GM19239 (cell line): ENCODE measurements at places on chromosomes 13 and 19.
A peak's percentile ranks its signal among the peaks of the same experiment; 100 is the strongest.

DNA sequence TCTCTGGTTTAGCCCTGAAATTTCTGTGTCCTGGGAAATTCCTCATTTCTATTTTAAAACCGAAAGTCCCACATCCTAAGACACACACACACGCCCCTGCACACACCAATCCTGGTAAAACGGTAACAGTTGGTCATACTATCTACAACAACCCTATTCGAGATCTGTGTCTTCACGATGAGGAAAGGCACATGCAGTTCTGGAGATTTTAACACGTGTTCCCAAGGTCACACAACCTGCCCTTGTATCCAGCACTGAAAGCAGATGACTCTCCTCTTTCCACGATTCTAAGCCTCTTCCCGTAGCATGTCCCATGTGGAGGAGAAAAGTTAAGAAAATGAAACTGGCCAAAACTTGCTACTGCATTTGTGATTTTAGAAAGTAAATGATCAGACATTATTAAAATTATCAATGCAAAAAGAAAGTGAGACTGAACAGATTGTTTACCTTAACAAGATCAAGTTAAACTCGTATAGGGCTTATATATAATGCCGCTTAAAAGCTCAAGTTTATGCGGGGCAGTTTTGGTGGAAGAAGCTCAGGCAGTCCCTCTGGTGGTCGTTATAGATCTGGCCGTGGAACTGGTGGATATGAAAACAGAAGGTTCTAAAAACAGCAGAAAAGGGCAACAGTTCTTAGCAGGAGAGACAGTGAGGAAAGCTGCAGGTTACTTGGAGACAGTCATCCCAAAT lies 32.7 kb downstream of the VSTM1 start:
- no peak for DNase-seq

DNA sequence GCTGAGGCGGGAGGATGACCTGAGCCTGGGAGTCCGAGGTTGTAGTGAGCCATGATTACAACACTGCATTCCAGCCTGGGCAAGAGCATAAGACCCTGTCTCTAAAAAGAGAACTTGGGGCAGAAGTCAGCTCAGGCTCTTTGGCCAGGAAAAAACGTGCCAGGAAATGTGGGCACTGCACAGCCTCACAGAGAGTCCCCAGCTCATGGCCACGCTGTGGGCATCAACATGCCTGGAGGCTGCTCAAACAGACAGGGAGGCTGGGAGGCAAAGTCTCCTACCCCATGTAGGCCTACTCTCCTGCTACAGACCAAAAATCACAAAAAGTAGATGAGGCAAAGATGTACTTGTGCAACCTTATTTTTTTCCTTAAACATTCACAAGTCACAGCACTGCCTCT lies 49.4 kb downstream of the PEPD start:
- no peak for DNase-seq

- no peak for DNase-seq
Measured at GRCh38 chr19:39156326-39157230, 31.0 kb downstream of the PAK4 start.

DNA sequence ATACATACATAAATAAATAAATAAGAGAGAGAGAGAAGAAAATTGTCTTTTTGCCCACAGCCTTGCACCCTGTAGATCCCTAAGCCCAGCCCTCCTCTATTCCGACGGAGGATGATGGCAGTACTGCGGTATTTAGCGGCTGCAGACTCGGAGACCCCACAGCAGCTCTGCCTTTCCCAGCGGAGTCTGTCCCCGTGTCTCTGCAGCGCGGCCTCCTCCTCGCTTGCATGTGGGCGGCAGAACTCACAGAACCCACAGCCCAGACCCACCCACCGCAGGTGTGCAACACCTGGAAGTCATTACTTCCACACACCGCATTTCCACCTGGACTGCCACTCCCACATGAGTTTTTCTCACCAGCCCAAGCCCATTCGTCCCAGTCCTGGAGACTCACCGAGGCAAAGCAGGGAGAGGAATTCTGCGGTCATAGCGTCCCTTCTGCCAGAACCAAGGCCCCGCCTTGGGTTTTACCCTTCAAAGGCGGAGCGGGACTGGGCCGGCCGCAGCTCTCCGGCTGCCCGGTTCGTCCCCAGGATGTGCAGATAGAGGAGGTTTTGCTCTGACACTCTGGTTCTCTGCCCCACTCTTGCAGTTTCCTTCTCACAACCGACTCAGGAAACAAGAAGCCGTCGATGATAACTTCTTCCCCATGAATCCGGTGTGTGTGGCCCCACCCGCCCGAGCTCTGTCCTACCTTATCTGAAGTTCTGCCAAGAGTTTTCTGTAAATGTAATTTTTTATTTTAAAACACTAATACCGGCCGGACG lies at the start of gene VSTM1:
TSS of gene VSTM1 (minus strand) at position 548 of the 767 bp plus-strand sequence. CDS start at position 428, 120 bp downstream.
- no peak for DNase-seq

GRCh38 chr19:4094761-4095487 lies 28.2 kb upstream of the ZBTB7A start:
- no peak for DNase-seq

- DNase-seq: no peak
Measured at GRCh38 chr13:34011552-34012085, 193.7 kb downstream of the RFC3 start.

DNA sequence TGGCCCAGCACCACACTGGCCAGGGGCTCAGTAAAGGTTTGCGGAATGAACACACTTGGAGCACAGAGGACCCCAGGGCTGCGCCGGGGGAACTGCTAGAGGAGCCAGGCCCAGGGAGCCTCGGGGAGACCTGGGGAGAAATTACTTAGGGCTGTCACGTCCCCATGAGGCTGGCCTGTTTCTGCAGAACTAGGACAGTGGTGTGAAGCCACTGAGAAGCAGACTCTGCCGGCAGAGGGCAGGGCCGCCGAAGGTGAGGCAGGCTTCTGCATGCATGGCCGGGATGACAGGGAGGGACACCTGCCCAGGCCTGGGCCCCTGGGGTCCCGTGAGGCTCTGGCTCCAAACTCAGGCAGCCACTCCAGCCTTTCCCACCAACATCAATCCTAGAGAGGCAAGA lies 26.4 kb downstream of the ELAVL1 start:
- DNase-seq: no peak

GRCh38 chr19:34733266-34733745 lies 737 bp upstream of the ZNF181 start:
- peak; percentile 14 for DNase-seq

- no peak for DNase-seq
Measured at GRCh38 chr13:32549788-32550187, 11.2 kb upstream of the N4BP2L2 start.

GRCh38 chr13:28505543-28506135 lies 10.7 kb upstream of the FLT1 start:
- DNase-seq: no peak

DNA sequence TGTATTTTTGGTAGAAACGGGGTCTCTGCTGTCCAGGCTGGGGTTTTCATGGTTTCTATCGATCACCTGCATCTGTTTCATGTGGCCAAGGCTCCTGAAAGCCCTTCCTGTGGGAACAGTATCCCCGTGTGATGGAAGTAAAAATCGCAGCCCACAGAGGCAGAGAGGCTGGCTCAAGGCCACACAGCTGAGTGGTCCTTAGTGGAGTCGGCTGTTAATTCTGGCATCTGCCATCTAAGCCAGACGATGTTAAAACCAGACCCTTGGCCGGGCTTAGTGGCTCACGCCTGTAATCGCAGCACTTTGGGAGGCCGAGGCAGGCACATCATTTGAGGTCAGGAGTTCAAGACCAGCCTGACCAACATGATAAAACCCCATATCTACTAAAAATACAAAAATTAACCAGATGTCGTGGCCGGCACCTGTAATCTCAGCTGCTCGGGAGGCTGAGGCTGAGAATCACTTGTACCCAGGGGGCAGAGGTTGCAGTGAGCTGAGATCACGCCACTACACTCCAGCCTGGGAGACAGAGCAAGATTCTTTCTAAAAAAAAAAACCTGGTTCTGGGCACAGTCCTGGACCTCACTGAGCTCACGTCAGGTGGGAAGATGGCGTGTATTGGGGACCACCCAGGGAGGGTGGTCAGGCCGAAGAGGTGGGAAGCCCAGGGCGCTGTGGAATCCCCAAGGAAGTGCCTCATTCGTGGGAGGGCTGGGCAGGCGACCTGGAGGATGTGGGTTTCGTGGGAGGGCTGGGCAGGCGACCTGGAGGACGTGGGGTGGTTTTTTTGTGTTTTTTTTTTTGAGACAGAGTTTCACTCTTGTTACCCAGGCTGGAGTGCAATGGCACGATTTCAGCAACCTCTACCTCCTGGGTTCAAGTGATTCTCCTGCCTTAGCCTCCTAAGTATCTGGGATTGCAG lies 18.5 kb upstream of the MISP start:
- DNase-seq: no peak

DNA sequence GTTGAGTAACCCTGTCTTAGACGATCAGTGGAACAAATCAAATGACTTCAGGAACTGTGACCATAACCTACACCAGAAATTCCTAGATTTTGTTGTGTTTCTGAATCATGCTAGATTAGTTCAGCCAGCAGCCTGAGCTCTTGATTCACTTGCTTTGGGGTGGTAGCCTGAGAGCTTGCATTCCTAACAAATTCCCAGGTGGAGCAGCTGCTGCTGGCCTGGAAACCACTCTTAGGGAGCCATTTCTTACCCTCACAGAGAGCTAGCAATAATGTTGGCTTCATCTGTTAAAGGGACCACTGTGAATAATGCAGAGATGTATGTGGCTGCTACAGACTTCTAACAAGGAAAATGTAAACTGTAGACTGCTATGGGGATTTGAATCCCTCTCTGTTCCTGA lies 388.1 kb upstream of the PRR20A start:
- DNase-seq: no peak

DNA sequence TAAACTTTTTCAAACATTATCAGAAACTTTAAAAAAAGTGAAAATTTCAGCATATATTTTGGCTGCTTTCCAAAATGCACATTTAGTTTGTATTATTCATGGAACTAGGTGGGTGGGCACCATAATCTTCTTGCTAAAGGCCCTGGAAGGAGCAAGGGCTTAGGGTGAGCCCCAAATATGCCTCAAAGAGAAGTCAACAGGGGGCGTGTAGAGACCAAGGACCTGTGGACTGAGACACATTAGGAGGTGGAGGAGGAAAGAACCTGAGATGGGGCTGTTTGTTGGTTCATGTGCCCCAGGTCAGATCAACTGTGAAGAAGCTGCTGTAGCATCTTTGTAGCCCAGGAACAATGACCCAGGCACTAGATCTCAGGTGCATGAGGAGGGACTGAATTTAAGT lies 79.6 kb upstream of the OLFM4 start:
- DNase-seq: no peak

GRCh38 chr13:99446242-99446641 lies 55.0 kb upstream of the TM9SF2 start:
- no peak for DNase-seq

DNA sequence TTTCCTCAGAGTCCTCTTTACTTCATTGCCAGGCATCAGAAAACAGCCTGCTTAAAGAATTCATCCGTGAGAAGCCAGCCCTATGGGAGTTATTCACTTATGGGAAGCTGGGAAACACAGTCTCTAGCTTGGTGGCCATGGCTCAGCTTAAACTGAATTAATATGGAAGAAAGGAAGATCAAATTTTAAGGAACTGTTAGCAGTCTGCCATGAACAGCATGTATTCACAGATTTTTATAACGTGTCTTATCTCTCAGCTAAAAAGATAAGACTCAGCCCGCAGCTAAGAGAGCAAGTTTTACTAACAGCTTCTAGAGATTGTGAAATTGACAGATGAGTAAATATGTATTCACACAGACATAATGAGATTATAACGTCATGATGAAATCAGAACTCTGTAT lies 253.7 kb upstream of the RXFP2 start:
- no peak for DNase-seq

DNA sequence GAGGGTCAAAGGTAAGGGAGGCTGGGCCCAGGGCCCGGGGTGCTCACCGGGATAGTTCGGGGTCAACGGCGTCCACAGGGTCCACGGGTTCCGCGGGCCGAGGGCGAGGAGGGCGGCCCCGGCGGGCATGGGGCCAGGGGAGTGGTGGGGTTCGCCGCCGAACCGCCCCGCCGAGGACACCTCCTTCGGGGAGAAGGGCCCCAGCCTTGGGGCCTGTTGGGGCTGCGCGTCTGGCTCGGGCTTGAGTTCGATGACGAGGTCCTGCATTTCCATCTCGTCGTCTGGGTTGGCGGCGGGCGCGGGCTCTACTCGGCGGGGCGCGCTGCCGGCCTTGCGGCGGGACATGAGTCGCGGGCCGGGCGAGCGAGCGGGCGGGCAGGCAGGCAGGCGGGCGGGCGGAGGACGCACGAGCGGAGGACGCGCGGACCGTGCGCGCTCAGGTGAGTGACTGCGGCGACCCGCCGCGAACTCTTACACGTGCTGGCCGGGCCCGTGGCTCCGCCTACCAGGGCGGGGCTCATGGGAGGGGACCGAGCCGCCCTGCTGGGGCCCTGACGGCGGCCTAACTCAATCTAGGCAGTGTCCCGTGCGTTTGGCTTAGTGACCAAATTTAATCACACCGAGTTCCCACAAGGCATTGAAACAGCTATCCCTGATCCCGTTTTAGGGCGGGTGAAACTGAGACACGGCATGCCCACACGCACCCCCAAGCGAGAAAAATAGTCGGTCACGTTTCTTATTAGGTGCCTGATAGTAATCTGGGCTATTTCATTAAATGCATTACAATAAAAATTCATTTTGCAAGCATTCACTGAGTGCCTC lies at the start of gene ZNF296:
TSS of gene ZNF296 (minus strand) at position 450 of the 822 bp plus-strand sequence. CDS start at position 345, 105 bp downstream.
- peak; percentile 84 for DNase-seq

- DNase-seq: no peak
Measured at GRCh38 chr13:91572944-91573598, 174.7 kb downstream of the GPC5 start.

DNA sequence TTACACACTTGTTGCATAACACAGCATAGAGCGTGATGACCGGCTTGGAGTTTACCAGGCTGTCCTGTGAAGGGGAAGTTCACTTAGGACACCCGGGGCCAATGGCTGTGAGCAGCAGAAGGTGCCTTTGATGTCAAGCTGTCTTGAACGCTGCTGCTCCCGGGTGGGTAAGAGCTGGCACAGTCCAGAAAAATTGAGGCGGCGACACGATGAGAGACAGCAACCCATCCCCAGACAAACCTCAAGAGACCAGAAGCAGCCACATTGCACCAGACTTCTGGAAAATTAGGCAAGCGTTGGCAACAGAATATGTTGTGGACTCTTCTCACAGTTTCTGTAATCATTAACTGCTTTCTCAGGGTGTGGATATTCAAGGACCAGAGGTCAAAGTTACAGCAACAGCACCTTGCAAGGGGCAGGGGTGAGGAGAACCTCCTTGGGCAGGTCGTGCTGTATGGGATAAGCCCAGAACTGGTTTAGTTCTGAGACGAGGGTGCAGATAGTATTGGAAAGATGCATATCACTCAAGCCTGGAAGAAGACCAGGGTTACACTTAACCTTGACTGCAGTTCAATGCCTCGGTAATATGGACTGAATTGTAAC lies 10.1 kb downstream of the NFILZ start:
- no peak for DNase-seq

DNA sequence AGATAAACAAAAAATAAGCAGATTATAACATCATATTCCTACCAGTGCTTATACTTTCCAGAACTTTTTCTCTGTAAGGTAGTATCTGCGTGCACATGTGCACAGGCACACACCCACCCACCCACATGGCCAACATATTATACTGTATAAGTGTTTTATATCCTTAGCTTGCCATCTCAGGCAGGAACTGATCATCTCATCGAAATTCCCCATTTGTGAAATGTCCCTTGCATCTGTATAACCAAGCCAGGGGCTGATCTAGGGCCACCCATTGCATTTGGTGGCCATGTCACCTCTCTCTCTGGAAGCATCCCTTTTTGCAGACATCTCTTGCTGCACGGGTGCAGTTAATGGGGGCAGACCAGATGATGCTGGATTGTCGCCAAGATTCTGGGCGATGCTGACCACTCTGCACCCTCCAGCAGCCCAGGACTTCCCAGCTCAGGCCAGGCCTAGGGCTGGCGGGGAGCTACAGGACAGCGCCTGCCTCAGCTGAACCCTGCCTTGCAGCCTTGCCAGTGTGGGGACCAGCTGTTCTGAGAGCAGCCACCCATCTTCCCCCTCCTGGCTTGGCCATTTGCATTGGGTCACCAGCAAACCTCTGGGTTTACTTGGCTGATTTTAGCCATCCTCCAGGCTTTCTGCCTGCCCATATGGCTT lies 95.9 kb downstream of the SLC7A1 start:
- DNase-seq: no peak
